Effector memory CD8-positive, alpha-beta T cell (primary cell): ENCODE measurements at places on chromosomes 2 and 18.
A peak's percentile ranks its signal among the peaks of the same experiment; 100 is the strongest.

- DNase-seq: no peak
Measured at GRCh38 chr18:44866103-44866502, 185.4 kb downstream of the SETBP1 start.

- no peak for DNase-seq
Measured at GRCh38 chr18:40769786-40770185, 1185.2 kb upstream of the PIK3C3 start.

GRCh38 chr2:71596011-71596410, 142.7 kb downstream of the DYSF start:
- no peak for DNase-seq

DNA sequence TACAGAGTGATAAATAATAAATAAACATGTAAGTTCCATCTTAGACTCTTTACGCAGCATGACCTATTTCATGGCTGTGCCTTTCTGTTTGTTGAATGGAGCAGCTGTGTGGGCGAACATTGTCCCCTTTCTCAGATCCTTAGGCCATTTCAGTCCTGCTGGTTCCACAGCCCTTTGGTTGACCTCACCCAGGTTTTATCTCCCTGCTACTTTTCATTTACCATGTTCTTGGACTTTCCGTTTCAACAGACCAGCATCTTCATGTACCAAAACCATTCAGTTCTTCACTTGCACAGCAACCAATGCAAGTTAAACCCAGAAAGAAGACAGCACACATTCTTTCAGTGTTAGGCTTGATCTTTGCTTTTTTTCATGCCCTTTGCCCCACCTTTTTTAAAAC, 83.8 kb downstream of the XRCC5 start:
- DNase-seq: no peak

DNA sequence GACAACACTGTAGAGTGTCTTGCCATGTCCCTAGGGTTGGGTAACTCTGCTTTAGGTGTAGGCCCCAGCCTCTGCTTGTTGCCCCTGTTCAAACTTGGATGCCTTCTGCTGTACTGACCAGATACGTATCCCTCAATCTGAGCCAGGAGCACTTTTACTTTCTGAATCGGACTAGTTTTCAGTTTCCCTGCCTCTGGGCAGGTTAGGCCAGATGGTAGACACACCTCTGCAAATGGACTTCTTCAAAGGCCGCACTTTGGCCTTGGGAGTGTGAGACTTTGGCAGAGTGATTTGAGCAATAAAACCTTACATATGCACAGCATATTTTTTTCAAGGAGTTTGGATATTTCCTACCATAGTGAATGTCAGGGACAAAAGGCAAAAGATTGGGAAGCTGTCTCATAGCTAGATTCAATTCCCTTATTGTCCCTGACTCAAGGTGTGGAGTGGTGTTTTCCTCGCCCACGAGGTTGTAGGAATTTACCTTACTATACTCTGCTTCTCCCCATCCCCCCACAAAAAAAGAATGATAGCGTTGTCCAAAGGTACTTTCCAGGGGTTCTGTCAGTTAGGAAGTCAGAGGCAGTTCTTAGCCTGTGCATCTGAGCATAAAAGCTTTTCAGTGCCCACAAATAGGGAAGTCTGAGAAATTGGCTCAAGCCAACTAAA, 15.3 kb upstream of the PARD3B start:
- no peak for DNase-seq

DNA sequence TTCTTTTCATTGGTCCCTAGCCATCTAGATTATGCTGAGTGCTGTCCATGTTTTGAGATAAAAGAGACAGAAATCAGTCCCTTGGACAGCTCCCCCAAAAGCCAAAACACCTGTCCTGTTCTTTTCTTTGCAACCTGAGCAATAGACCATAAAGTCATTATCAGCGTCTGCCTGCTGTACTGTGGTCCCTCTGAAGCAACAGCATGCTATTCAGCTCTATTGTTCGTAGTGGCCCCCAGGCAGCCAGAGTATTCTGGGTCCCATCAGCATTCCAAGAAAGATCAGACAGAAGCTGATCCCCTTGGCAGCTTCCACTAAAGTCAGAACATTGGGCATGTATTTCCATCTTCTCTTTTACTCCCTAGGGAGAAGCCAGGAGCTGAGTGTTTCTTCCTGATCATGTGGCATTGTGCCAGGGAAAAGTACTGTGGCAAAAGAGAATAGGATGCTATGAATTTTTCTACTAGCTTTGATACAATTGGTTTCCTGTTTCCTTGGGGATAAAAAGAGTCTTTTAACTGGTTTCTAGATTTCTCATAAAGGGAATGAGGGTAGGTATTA, 33.6 kb upstream of the ZSWIM2 start:
- no peak for DNase-seq

DNA sequence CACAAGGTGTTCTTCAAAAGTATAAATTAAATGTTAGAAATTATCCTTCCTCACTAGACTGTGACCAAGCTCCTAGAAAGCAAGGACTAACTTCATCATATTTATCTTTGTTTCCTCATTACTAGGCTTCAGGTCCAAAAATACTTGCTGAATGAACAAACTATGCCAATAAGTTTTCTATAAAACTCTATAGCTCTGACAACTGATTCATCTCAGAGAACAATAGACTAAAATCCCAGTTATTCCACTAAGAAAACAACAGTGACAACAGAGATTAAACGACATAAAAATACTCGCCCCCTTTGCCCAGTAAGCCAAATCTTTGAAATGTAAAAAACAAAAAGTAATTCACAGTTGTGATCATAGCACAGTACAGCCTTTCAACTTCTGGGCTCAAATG, 13.6 kb downstream of the TLK1 start:
- no peak for DNase-seq

DNA sequence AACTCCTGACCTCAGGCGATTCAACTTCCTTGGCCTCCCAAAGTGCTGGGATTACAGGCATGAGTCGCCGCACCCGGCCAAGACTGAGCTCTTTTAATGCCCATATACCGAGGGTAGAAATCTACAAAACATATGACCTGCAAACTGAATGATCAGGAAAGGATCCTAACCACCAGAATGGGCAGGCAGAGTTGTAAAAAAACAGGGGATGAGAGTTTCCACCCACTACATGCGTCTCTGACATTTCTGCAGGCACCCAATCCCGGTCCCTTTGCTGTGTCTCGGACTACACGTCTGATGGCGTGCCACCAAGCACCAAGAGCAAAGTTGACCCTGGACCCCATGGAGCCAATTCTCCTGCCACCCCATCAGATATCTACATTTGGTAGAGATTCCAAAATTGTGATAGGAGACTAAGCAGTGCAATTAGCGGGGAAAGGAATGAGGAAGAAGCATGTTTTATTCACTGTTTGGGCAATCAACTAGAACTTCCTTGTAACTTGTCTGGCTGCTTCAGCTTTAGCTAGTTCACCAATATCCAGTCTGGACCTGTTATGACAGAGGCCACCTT, 74.1 kb downstream of the ATP8B1 start:
- DNase-seq: no peak

DNA sequence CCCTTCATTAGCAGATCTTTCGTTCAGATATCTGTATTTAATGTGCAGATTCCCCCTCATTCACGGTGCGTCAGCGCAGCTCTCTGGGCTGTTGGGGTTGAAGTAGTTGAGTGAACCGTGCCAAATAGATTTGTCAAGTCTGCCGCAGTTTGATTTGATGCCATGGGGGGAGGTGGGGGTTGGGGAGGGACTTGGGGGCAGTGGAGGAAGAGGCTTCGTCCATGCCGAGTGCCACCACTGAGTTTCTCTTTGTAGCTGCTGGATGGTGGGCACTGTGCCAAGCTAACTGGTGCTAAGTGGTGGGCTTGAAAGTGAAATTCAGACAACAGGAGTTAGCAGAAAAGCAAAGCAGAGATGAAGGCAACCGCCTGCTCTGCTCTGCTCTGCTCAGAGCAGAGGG, 47.9 kb downstream of the NRP2 start:
- no peak for DNase-seq

- peak; percentile 29 for DNase-seq
Measured at GRCh38 chr18:76801567-76802505, 20.5 kb upstream of the ZNF236 start.

GRCh38 chr18:23723121-23723520, 33.9 kb downstream of the LAMA3 start:
- DNase-seq: no peak

- DNase-seq: no peak
Measured at GRCh38 chr18:9323750-9324445, 10.7 kb upstream of the TWSG1 start.

- no peak for DNase-seq
Measured at GRCh38 chr2:60884800-60885199, 3.4 kb downstream of the REL start.

DNA sequence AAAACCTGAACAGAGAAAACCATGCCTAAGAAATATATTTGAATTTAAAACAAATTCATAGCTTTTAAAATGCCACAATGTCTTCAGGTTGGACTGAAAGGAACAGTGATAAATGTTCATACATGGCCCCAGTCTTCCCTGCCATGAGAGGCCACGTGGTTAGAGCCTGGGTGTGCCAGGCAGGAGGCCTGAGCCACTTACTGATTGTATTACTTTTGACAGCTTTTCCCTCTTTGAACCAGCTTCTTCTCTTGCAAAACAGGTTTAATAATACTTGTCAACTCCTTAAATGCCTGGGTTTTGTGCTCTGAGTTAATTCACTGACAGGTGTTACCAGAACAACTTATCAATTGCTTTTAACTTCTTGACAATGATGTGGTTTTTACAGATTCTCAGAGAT, 27.0 kb downstream of the RBKS start:
- no peak for DNase-seq

- DNase-seq: no peak
Measured at GRCh38 chr2:14896330-14897030, 264.0 kb downstream of the LRATD1 start.

- DNase-seq: no peak
Measured at GRCh38 chr2:8416849-8417832, 264.7 kb upstream of the ID2 start.

- DNase-seq: no peak
Measured at GRCh38 chr18:54163453-54163852, 61.0 kb downstream of the MBD2 start.

DNA sequence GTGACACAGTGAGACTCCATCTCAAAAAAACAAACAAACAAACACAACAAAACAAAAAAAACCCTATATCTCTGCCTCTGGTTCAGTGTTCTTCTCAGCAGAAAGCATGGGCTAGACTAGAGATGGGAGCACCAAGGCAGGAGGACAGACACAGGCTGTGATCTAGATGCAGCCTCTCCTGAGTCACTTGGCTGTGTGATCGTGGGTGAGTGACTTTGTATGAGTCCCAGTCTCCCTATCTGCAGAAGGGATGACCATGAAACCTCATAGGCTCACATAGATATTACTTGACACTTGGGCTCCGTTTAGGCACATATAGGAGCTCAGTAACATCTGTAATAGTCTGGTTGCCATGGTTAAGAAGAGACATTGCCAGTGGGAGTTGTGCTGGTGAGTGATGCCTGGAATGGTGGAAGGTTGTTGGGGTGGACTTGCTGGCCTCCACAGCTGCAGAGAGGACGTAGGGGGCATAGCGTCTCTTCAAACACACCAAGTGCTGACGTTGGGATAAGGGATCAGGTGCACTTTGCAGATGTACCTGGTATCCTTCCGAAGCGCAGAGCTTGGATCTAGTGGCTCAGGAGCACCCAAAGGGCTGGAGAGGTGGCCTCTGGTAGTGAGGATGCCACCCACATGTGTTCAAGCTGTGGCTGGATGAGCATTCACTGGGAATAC, 318.9 kb upstream of the HS6ST1 start:
- no peak for DNase-seq

- no peak for DNase-seq
Measured at GRCh38 chr18:46296656-46297055, 192.5 kb downstream of the HAUS1 start.

DNA sequence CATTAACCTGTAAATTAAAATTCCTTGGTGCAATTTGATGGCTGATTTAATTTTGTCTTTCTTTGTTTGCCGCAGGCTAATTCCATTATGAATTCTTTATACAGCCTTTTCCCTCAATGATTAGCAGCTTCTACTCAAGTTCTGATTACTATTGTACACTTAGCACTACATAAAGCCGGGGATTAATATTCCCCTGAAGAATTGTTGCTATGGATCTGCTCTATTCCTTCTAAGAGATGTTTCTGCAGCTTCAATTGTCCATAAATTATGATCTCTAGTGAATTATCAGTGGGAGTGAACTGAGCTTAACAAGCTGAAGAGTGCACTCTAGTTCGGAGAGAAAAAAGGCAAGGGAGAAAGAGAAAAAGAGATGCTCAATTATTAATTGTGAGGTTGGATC, 433.7 kb upstream of the SPRED2 start:
- no peak for DNase-seq

DNA sequence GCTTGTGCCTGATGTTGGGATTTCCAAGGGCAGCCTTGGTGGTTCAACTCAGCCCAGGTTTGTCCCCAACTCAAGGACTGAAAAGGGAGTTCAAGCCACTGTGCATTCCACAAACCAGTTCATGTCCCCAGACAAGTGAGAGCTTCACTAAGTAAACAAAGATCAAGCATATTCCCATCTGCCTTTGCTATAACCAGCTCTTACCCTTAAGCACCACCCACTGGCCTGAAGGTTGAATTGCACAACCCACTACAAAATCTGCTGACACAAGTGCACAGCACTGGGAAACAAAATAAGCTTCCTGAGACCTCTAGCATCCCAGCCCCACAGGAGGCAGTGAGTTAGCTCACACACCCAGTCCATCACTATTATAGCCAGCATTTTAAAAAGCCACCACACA, 516.7 kb downstream of the NR4A2 start:
- no peak for DNase-seq

- no peak for DNase-seq
Measured at GRCh38 chr18:62651276-62652056, 63.9 kb upstream of the PHLPP1 start.

GRCh38 chr2:168118733-168119514, 128.5 kb downstream of the STK39 start:
- DNase-seq: peak; percentile 18

GRCh38 chr2:233060501-233060979, 398 bp downstream of the INPP5D start:
- DNase-seq: no peak

GRCh38 chr2:128911276-128911675, 592.6 kb upstream of the HS6ST1 start:
- DNase-seq: no peak

GRCh38 chr18:6109743-6110142, 214.4 kb upstream of the TMEM200C start:
- no peak for DNase-seq

DNA sequence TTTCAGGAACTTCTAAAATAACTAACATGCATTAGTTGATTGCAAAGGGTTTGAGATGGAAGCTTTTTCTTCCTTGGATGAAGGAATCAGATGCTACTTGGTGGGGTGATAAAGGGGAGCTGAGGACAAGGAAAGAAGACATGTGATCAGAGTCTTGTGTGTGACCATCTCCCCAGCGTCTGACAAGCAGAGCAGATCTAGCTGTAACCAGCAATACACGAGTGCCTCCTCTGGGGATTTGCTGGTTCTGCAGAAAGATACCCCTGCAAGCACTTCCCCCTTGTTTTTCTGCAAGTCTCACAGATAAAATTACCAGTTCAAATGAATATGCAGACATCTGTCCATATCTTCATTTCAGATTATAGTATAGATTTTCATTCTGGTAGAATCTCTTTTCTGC, 2.7 kb downstream of the CDH7 start:
- no peak for DNase-seq

GRCh38 chr2:186477790-186478189, 8.3 kb upstream of the ZC3H15 start:
- DNase-seq: no peak
